COLO829 (cell line): ENCODE measurements at places on chromosomes 5 and 9.

- DNase-seq: no peak
Measured at GRCh38 chr5:43461066-43461465, 22.6 kb downstream of the TMEM267 start.

DNA sequence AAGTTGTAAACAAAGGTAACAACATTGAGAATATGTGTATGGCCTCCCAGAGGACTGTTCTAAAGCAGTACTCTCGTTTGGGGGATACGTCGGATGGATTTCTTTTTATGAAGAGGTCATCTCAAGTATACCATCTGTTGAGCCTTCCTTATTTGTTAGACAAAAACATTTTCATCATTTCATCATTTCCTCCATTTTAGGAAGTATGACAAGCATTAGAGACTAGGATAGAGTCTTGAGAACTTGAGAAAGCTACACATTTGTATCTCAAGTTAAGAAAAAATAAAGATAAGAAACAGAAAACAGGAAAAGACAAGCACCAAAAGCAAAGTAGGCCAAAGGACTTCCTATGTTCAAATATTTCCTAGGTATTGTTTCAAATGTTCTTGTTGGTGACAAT, 307.0 kb downstream of the EFNA5 start:
- no peak for DNase-seq

DNA sequence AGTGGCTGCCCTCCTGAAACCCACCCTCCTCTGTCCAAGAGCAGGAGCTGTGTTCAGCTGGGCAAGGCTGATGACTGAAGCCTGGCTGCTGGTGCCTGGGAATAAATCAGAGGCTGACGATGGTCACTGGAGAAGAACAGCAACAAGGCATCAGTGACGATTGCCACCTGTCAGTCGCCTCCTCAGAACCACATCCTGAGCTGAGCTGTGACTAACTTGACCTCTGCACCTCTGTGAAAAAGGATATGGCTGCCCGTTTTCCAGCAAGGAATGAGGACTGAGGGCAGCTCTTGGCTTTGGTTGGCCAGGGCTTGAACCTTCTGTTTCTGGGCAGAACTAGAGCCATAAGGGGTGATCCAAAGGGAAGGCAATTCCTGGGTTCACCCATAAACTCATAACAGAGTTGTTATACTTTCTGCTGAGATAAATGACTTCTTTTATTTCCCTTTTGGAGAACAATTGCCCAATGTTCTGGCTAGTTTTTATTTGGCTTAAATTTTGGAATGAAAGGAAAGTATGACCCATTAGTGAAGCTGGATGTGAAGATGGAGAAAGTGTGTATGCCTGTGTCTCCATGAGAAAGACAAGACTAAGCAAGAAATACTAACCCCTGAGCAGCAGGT, 40.1 kb downstream of the TRIP13 start:
- peak; percentile 35 for DNase-seq

DNA sequence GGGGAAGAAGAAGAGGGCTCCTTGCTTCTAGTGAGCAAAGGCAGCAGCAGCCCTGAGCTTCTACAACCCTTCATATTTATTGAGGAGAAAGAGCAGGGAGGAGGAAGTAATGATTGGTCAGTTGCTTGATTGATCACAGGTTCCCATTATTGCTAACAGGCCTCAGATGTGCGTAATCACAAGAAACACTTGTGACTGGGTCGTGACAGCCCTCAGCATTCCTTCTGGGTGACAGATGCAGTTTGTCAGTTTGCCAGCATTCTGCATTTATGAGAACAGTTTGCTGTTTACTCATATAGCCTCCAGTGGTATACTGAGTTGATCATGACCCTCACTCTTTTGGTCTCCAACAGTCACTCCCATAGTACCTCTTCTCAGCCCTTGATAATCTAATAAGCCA, 111.5 kb upstream of the TNC start:
- DNase-seq: no peak
